ENCODE measurements at places on chromosomes 4 and X. TPM values are rescaled to one million over a fixed set of nuclear protein-coding genes. Genes with fewer than 3 reads are reported as not detected.
A peak's percentile ranks its signal among the peaks of the same experiment; 100 is the strongest.

Gene RASL11B
- 1.7 TPM for total RNA-seq

Gene ZXDA
- total RNA-seq = 8.7 TPM

Gene SPON2
- 31.9 TPM for total RNA-seq

Gene C1QTNF7
- total RNA-seq = 9.2 TPM

Gene ABHD18
- 4.2 TPM for total RNA-seq

Gene POU3F4
- total RNA-seq = not detected

GRCh38 chr4:145619639-145619996 is 433 bp downstream of the MMAA start:
- peak; percentile 26 for DNase-seq

DNA sequence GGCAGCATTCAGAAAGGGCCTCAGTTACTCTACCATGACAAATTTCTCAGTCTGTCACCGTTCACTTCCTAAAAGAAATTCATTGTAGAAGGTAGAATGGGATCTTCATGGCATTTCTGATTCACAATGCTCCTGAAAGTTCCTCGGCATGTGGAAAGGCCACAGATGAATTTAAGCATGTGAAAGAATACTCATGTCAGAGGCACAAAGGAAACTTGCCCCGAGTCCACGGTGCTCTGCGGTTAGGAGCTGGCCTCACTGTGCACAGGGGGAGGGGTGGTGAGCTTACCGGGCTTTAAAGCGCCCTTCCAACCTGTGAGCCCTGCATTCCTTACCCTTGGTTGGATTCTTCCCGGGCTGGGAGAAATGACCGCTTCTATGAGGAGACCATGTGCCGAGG is 9.3 kb downstream of the TKTL1 start:
- DNase-seq = no peak

Gene FATE1
- total RNA-seq = not detected

- no peak for DNase-seq
Measured at GRCh38 chrX:153512501-153512893, 4.9 kb upstream of the ATP2B3 start.

Gene SMARCA5
- 13.5 TPM for total RNA-seq

Gene GLRA2
- not detected for total RNA-seq

Gene S100P
- total RNA-seq = 5.3 TPM

GRCh38 chr4:94127707-94128328 is 79.8 kb upstream of the SMARCAD1 start:
- DNase-seq = no peak

Gene C4orf51
- not detected for total RNA-seq

- DNase-seq = no peak
Measured at GRCh38 chr4:175823015-175823742, 11.1 kb upstream of the GPM6A start.

DNA sequence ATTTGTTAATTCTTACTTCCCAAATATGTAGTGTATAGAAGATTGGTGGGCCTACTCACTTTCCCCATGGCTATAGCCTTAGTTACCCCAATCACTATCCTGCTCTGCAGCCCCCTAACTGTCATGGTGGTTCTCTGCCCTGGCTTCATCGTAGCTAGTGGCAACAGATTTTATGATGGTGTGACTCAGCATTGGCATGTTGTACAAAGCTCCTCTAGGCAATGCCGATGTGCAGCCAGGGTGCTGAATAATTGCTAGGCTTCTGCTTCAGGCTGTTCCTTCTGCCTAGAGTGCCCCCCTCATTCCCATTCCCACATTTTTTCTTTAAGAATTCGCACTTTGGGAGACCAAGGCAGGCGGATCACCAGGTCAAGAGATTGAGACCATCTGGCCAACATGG is 35.2 kb downstream of the AFF2 start:
- no peak for DNase-seq

Gene CT83
- not detected for total RNA-seq

DNA sequence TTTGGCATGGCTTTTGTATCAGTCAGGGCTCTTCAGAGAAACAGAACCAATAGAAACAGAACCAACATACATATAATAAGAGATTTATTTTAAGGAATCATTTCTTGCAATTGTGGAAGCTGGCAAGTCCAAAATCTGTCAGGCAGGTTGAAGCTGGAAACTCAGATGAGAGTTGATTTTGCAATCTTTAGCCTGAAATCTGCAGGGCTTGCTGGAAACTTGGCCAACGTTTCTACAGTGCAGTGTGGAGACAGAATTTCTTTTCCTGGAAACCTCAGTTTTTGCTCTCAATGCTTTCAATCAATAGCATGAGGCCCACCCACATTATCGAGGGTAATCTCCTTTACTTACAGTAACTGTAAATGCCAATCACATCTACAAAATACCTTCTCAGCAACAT is 45.4 kb downstream of the COMMD8 start:
- DNase-seq = no peak

GRCh38 chrX:20374900-20375438 is 108.3 kb upstream of the RPS6KA3 start:
- no peak for DNase-seq

DNA sequence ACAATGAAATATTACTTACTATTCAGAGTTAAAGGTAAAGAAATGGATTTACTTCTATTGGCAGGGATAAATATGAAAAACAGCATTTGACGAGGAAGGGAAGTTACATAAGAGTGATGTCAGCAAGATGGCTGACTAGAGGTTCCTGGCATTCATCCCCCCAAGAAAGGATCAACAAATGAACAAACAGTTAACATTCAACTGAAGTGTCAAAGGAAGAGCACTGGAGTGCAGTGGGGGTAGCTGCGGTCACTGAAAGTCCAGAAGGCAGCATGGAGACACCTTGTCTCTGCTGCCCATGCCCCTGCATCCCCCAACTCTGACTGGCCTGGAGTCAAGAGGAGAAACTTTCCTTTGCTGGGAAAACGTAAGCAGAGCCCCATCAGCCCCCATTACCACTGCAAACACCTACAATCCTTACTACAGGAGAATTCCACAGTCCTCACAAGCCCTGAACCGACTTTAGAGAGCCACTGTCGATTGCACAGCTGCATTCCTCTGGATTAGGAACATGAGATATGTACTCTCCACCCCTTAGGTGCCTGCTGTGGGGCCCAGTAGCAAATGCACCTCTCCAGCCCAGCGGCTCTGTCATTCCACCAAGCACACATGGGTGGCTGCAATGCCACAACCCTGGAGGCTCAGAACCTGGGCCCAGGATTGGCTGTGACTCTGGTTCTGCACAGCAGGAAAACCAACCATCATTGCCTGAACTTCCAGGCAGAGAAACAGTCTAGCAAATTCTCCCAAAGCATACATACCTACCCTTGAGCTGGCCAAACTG is 79.5 kb downstream of the CBR4 start:
- no peak for DNase-seq

Gene ADAM29
- total RNA-seq = not detected

Measured in lower leg skin (tissue), 4 donors.